IPS DF 6.9 (cell line): ENCODE measurements at places on chromosomes 3 and 15.

DNA sequence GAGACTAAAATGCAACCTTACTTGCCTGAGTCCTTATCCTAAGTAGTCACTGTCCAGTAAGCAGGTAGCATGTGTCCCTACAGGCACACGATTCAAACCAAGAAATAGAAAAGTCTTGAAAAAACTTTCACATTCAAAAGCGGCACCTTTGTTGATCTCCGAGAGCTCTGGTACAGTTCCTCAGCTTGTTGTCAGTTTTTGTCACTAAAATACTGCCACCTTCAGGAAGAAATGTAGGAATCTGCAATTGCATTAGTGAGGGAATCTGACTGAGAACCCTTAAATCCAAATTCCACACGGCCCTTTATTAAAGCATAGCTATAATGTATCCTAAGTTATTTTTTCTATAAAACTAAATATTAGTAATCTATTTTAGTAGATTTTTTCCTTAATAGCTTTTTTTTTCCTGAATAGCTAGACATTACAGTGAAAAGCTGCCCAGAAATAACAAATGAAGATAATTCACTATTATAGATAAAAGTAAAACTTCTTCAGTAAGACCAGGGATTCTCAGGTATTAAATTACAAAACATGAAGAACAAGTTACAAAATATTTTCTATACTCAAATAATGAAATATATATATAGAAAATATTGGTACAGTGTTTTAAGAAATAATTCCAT is 44.0 kb downstream of the CCDC54 start:
- no peak for DNase-seq

DNA sequence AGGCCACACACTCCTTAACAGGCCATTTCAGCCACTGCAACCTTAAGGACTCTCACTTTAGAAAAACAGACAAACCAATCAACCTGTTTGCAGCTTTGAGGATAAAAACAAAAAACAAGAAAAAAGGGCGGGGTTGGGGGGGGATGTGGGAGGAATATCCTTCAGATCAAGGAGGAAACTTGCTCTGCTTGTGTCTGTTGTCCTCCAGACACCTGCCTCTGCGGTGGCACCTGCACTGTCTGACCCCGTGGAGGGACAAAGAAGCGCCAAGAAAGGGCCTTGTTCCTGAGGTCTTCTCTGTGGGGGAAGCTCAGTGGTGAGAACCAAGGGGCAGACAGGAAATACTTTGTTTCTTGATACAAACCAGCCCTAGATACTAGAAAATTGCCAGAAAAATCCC is 70.5 kb downstream of the POLR2M start:
- no peak for DNase-seq

DNA sequence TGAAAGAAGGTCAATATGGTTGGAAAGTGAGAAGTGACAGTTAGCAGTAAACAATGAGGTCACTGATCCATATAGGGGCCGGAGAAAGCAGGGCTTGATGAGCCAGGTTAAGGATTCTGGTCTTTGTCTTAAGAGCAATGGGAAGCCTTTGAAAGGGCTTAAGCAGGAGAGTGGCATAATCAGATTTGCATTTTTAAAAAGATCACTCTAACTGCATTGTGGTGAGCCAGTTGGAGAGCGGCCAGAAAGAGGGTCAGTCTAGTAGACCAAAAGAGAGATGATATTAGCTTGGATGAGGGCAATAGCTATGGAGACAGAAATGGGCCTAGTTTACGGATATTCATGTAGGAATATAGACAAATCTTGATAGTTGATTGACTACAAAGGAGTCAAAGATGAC is 46.6 kb downstream of the CPNE4 start:
- DNase-seq: no peak

- DNase-seq: no peak
Measured at GRCh38 chr3:66303491-66303901, 82.7 kb downstream of the SLC25A26 start.

DNA sequence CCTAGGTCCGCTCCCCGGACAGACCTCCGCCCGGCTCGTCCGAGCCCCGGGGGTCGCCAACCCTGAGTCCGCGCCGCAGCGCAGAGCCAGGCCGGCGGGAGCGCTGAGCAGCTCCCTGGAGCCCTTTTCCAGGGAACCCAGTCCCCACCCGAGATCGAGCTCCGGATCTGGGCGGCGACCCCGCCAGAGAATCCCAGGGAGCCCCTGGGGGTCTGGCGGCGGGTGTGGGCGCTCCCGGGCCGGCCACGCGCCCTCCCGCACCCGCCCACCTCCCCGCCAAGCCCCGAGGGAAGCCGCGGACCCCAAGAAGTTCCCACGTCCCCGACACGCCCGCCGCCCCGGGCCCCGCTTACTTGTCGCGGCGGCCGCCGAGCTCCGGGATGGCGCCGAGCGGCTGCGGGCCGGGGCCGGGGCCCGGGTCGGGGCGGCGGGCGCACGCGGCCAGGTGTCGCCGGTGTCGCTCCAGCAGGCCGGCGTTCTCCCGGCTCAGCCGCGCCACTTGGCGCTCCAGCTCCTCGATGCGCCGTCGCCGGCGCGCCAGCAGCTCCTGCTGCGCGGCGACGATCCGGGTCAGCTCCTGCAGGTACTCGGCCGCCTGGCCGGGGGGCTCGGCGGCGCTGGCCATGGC is 137.7 kb downstream of the NUP210 start:
- DNase-seq: no peak

DNA sequence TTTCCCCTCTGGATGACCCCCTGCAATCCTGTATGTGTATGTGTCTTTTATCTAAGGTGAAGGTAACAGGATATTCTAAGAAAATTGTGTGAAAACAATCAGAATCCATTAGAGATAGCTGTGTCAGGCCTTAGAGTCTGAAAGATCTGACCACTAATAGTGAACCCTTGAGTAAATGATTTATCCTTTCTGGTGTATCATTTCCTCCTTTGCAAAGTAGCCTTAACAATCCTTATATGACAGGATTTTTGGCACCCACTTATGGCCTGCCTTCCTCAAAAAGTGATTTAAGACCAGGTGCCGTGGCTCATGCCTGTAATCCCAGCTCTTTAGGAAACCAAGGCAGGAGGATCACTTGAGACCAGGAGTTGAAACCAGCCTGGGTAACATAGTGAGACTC is 110.2 kb downstream of the RBPMS2 start:
- DNase-seq: no peak

GRCh38 chr15:95556866-95557225 is 773.7 kb upstream of the NR2F2 start:
- no peak for DNase-seq

DNA sequence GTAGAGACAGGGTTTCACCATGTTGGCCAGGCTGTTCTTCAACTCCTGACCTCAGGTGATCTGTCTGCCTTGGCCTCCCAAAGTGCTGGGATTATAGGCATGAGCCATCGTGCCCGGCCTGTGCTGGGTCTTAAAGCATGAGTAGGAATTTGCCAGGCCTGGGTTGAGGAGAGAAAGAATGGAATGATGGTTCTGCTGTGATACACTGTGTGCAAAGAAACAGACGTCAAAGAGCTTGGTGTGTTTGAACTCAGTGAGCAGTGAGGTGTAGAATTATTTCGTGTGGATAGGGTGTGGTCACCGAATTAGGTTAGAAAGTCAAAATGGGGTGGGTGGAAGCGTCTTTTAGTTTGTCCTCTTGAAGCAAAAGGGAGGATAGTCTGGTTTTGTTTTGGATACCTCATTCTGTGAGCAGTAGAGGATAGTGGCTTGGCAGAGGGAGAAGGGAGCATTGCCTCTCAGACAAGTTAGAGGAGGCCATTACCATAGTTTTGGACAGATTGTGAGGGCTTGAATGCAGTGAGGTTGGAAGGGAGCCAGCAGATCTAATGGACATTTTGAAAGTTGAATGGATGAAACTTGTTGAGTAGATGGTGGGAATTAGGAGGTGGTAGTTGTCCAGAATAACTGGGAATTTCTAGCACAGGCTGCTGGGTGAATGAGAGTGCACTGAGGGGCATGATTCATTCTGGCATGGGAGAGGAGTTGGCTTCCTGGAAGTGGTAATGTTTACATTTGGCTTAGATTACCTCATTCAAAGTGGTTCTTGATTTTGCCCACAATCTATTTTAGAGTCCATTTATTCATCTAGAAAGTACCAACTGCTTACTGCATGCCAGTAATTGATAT is 27.2 kb downstream of the AKAP13 start:
- DNase-seq: no peak

DNA sequence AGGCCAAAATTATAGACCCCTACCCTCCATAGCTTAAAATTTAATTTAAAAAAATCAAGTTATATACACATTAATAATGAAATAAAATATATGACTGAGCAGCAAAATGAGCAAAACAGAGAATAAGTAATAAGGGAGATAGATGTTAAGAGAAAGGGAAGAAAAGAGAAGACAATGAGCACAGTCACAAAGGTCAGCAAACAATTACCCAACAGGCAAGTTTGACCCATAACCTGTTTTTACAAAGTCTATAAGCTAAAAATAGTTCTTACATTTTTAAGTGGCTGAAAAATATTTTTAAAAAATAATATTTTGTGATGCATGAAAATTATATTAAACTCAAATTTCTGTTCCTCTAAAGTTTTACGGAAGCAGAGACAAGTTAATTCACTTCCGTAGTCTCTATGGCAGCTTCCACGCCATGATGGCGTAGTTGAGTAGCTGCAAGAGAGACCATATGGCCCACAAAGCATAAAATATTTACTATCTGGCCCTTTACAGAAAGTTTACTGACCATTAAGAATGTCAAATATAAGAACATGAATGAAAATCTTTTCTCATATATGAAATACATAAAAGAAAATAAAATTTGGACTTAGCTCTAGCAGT is 47.5 kb downstream of the ACAP2 start:
- no peak for DNase-seq

GRCh38 chr3:69250014-69250413 is 127.6 kb upstream of the LMOD3 start:
- peak; percentile 66 for DNase-seq

- no peak for DNase-seq
Measured at GRCh38 chr15:51053571-51053970, 41.1 kb downstream of the TNFAIP8L3 start.

GRCh38 chr3:3260870-3261269 is 81.4 kb upstream of the CRBN start:
- no peak for DNase-seq

- DNase-seq: no peak
Measured at GRCh38 chr15:101183226-101183930, 68.5 kb downstream of the CHSY1 start.

- no peak for DNase-seq
Measured at GRCh38 chr15:88954431-88955277, 41.5 kb upstream of the MFGE8 start.

DNA sequence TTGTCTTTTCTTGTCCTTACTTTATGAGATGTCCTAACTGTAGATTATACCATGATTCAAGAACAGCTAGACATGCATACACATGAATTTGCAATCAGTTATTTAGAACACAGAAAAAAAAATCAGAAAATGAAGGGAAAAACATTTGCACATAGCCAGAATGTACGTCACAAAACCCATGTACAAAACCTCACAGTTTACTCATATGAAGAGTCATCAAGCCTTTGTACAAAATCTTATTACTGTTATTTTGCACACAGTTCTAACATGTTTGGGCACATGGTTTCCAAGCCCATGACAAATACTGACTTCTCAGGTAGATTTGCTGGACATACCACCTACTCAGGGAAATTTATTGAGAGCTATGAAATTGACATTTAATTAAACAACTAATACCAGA is 48.2 kb downstream of the MAP3K13 start:
- no peak for DNase-seq

DNA sequence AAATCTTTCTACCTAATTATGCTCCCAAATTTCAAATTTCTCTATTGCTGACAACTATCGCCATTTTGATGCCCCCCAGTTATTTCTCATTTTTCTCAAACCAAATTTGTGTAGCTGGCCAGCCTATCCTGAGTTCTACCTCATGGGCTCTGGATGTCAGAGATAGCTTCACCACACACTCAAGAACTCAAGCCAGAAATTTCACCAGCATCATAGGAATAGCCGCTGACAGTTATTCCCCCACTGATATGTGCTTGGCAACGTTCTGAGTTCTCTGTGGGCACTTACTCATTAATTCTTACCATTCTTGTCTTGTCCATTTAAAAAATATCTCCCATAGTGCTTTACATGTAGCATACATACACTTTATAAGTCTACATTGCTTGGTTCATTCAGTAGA is 264.7 kb downstream of the FHIT start:
- no peak for DNase-seq

GRCh38 chr3:12585181-12585580 is 28.3 kb downstream of the MKRN2 start:
- no peak for DNase-seq

DNA sequence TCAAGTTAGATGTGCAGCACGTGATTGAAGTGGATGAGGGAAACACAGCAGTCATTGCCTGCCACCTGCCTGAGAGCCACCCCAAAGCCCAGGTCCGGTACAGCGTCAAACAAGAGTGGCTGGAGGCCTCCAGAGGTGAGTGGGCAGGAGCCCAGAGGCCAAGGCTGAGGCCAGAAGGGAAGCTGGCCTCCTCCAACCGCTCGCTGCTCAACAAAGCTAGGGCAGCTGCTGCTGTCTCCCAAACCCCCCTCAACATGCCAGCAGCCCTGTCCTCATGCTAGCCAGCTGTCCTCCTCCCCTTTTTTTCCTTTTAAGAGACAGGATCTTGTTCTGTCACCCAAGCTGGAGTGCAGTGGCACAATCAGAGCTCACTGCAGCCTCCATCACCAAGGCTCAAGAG is 57.0 kb downstream of the BOC start:
- no peak for DNase-seq

DNA sequence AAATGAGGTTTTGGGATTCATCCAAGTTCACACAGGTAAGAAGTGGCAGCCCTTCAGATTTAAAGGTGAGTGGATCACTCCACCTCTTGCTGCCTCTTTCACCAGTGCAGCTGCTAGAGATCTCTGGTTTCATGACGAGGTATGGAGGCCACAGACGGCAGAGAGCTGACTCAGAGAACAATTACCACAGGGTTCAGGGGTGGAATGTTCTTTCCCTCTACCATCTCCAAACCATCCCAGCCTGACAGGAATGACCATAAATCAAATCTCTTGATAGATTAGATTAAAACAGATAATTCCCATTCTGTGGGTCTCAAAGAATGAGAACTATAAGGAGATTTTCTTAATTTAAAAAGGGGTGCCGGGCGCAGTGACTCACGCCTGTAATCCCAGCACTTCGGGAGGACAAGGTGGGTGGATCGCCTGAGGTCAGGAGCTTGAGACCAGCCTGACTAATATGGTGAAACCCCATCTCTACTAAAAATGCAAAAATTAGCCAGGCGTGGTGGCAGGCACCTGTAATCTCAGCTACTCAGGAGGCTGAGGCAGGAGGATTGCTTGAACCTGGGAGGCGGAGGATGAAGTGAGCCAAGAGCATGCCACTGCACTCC is 174.2 kb upstream of the ATP11B start:
- DNase-seq: no peak

GRCh38 chr3:45628746-45629145 is 34.2 kb downstream of the LIMD1 start:
- no peak for DNase-seq

GRCh38 chr3:12996181-12996506 is 77.1 kb downstream of the IQSEC1 start:
- DNase-seq: no peak

GRCh38 chr3:102378216-102378615 is 56.6 kb upstream of the ZPLD1 start:
- no peak for DNase-seq

- no peak for DNase-seq
Measured at GRCh38 chr3:182886497-182886896, 93.2 kb downstream of the ATP11B start.

- no peak for DNase-seq
Measured at GRCh38 chr3:38968403-38968802, 83.3 kb downstream of the SCN11A start.
